ENCODE measurements at places on chromosomes 5 and 9.
A peak's percentile ranks its signal among the peaks of the same experiment; 100 is the strongest.

GRCh38 chr9:111037708-111038330 is 451 bp downstream of the LPAR1 start:
- peak; percentile 48 for DNase-seq

GRCh38 chr9:130215341-130216119 is 43.3 kb downstream of the NCS1 start:
- DNase-seq: peak; percentile 39

- DNase-seq: no peak
These were observed 755 bp downstream of the CDKN2B start for GRCh38 chr9:22008384-22008716.

DNA sequence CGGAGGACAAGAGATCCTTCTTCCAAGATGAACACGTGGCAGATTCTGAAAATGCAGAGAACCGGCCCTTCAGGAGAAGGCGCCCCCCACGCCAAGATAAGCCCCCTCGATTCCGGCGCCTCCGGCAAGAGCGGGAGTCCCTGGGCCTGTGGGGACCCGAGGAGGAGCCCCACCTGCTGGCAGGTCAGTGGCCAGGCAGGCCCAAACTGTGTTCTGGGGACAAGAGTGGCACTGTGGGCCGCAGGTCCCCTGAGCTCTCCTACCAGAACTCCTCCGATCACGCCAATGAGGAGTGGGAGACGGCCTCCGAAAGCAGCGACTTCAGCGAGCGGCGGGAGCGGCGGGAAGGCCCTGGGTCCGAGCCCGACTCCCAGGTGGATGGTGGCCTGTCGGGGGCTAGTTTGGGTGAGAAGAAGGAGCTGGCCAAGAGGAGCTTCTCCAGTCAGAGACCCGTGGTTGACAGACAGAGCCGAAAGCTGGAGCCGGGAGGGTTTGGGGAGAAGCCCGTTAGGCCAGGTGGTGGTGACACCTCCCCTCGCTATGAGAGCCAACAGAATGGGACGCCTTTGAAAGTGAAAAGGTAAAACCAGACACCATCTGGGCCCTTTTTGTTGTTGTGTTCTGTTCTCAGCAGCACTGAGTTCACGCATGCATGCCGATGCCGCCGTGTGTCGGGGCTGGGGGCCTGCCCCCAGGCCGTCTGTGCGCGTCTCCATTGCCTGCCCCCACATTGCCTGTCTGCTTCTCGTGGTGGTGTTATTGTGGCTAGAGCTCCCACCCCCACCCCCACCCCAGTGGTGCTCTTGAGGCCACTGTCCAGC is 26.6 kb upstream of the POMT1 start:
- no peak for DNase-seq

DNA sequence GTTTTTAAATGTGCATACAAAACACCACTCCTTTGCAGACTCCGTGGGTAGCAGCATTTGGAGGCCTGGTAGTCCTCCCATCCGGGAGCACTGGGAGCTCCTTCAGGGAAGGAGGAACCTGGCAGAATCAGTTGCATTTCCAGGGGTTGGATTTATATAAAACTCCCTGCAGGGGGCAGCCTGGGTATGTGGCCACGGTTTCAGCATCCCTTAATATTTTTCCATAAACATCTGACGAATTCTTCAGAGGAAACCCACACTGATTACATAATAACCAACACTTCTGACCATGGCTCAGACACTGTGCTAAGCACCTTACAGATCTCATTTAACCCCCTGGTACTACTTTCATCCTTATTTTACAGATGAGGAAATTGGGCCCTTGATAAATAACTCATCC is 6.1 kb upstream of the AFAP1L1 start:
- DNase-seq: peak; percentile 47

DNA sequence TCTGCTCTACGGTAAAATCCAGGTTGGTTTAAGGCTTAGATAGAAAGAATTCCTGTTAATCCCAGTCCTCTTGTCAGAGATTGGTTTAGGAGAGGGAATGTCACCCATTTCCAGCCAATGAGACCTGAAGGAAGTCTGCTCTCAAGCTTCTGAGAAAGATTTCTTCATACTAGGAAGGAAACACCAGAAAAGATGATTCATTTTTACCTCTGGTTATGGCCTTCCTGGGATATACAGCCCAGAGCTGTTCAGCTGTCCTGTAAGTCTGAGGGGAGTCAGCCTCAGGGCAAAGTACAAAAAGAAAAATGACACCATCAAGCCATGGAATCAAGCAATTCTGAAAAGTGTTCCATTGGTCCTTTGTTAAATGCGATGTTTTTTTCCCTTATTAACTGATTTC is 18.6 kb upstream of the CFAP95 start:
- DNase-seq: no peak

- no peak for DNase-seq
These were observed 110.1 kb downstream of the SPOCK1 start for GRCh38 chr5:137389042-137389441.

DNA sequence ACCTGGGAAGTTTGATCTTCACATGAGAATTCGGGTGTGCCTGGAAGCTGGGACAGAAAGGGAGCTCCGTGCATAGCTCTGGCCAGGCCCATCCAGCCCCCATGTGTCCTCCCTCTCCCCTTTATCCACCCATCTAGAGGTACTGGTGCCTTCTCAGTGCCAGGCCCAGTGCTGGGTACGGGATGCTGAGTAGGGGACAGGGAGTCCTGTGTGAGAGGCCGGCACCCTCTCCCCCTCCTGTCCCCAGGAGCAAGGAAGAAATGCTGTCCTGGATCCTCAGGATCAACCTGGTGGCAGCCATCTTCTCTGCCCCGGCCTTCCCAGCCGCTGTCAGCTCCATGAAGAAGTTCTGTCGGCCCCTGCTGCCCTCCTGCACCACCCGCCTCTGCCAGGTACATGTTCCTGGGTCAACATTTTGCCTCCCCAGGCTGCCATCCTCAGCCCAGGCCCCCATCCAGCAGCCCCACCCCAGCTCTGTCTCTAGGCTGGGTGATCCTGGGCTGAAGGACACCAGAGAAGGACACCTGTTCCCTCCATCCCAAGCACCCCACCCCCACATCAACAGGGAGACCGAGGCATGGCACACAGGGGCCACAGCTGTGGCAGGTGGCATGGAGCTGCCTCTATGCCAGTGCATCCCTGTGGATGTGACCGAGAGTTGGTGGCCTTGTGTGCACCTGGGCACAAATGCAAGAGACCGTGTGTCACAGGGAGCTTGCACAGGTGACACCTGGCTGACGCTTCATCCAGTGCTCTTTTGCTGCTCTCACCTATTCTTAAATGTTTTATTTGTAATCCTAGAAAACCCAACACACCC is 43.0 kb downstream of the PSD2 start:
- DNase-seq: no peak

GRCh38 chr5:17343675-17344074 is 126.2 kb downstream of the BASP1 start:
- peak; percentile 86 for DNase-seq

DNA sequence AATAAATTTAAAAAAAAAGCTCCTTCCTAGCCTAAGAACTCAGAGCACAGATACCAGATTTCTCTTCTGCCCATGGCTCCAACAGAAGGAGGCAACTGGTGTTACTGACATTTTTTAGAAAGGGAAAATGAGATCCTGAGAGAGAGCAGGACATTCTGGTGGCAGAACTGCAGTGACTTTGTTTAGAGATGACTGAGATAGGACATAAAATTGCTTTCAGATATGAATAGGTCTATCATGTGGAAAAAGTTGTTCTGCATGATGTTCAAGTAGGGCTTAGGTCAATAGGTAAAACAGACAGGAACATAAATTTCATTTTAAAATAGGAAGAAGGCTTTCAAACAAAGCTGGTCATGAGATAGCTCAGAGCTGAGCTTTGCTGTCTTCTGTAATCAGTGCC is 49.6 kb downstream of the NIPAL4 start:
- no peak for DNase-seq

DNA sequence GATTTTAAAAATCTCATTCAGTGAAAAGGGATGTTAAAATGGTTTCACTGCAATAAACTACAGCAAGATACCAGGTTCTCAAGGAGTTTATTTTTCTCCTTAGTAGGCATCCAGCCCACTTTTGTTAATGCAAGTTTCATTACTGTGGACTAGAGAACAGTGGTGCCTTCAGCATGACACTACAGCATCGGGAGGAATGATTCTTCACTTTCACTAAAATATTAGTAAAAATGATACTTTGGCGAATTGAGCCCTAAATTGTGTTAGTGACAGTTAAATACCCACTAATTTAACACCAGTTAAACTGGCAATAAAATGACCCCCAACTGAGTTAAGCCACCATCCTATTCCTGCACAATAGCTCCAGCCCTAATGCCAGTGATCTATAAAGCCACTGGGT is 152.2 kb upstream of the MPDZ start:
- no peak for DNase-seq

- DNase-seq: no peak
These were observed 95.4 kb upstream of the NR5A1 start for GRCh38 chr9:124602632-124603031.

DNA sequence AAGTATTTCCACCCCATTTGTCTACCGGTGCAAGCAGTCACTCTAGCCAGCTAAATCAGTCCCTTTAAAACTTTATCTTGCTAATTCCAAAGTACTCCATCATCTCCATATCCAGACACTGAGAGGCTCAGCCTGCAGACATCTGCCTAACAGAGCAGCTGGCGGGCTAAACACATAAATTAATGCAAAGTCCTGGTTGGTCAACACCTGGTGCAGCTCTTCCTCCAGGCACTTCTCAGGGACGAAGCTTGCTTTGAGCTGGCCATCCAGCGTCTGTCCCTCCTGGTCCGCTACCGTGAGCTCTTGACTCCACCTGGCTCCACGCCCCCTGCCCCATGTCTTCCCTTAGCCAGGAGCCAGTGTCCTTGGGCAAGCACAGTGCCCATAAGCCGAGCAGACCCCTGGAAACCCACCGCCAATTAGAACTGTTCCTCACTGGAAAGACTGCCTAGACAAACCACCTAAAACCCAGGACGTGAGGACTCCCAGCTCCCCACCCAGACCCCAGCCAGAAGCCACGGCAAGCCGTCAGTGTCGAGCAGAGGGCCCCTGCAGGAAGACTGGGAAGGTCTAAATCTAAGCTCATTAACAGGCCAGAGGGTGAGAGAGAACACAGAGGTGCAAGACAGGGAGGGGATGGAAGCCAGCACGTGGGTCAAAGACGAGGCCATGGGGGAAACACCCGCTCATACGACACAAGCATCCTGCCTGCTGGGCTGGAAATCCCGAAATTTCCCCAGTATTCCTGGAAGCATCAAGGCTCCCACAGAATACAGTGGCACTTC is 120.0 kb downstream of the COL23A1 start:
- DNase-seq: no peak

DNA sequence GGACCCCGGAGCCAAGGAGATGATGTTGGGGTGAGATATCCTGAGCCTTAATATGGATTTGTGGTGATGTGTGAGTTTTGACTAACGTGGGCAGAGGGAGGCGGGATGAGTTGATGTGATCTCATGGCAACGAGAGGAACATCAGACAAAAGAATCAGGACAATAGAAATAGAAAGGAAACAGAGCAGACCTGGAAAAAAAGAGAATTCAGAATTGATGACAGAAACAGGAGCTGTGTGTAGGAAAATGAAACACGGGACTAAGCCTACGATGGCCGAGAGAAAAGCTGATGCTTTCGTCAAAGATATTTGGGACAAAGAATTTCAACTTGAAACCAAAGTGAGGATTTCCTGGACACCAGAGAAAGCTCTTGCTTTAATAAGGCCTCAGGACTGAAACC is 10.9 kb downstream of the PRKACG start:
- no peak for DNase-seq

Data from fibroblast of skin of right quadriceps (primary cell).